CD4-positive, alpha-beta T cell treated with Interleukin-15 for 1 hour (primary cell): ENCODE measurements at places on chromosomes 3 and 15.

DNA sequence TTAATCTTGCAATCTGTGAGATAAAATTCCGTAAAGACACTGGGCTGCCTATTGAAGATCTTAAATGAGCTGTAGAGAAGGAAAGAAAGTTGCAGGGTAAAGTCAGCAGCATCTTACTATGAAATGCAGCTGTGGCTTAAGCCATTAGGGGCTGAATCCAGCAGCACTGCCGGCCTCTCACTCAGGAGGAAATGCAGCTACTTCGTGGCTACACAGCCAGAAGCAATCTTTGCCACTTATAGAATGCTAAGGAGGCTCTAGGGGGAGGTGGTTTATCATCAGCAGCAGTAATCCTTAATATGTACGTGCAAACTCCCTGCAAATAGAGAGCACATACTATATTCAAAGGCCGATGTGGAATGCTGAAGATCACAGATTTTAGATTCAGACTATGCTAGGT lies 19.1 kb upstream of the MCTP2 start:
- no peak for DNase-seq

GRCh38 chr3:107845380-107846278 lies 245.2 kb downstream of the CD47 start:
- no peak for DNase-seq

DNA sequence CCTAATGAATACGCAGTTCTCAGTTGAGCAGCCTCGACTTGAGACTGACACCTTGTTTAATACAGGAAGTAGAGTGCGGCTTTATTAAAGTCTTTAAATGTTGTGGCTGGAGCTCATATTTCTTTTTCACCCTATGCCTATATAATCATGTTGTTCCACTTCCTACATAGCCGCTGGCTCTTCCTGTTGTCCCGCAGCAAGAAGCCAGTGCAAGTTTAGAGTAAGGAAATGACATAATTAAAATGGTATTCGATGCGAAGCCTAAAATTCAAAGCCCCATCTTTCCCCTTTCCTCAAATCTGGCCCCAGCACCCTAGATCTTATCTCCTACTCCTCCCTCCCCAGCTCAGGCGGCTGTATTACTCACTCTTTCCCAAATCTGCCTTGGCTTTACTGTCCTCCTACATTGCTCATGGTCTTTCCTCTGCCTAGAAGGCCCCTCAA lies 7.5 kb upstream of the PHLDB2 start:
- DNase-seq: no peak

DNA sequence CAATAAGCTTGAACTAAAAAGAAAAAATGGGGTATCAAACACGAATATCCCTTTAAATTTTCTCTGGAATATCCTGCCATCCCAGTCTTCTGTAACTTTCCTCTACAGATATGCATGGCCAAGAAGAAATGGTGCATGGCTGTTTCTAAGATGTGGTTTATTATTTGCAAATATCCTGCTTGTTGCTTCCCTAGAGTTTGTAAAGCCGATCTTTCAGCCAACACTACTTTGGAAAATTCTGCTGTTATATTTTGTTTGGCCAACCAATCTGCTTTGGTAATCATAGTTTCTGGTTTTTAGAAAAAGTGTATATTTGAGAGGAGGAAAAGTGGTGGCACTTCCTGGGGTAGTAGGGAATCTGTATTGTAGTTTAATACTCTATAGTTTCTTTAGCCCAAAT lies 13.9 kb downstream of the PHLDB2 start:
- DNase-seq: no peak

- DNase-seq: no peak
These were observed 197.6 kb upstream of the CFAP20DC start for GRCh38 chr3:59247402-59247841.

GRCh38 chr15:70050441-70050840 lies 47.3 kb downstream of the TLE3 start:
- no peak for DNase-seq

DNA sequence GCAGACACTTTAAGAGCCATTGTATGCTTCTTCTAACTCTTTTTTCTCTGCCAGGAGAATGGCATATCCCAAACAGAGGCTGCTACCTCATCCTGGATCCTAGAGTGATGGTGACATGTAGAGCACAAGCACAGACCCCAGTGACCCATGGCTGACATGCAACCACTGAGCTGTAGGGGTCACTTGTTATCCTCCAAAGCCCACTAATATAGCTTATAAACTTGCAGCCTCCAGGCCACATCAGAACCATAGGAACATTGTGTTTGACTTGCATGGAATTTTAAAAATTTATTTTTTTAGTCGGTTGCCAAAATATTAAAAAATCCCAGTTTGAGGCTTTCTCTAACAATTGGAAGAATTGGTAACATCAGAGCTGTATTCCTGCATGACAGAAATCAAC lies 283.0 kb upstream of the WNT5A start:
- no peak for DNase-seq

- no peak for DNase-seq
These were observed 833.7 kb downstream of the FHIT start for GRCh38 chr3:60417576-60417975.

DNA sequence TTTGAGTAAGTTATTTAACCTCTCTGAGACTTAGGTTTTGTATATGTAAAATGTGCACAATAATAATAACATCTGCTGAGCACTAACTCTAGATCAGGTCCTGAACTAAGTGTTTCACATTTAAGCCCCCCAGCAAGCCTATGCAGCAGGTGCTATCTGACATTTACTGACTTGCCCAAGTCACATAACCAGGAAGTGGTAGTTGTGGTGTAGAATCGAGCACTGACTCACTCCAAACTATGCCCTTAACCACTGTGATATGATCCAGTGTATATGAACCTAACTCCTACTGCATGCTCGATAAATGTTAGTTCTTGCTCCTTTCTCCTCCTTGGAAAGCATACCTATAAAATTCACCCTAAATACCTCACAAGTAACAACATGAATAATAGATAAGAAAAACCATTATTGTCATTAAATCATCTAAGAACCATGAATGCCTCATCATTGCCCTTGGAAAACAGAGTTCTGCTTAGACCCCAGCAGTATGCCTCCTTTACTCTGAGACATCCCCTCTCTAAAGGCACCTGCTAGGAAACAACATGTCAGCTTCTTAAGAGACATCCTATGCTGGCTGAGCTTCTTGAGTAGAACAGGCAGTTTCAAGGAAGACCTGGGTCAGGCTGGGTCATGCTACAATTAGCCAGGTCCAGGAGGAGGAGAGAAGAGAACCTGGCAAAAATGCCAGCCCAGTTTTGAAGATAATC lies 3.0 kb upstream of the SHC4 start:
- no peak for DNase-seq

- DNase-seq: no peak
These were observed 31.0 kb downstream of the SLCO2A1 start for GRCh38 chr3:133998691-133999241.

DNA sequence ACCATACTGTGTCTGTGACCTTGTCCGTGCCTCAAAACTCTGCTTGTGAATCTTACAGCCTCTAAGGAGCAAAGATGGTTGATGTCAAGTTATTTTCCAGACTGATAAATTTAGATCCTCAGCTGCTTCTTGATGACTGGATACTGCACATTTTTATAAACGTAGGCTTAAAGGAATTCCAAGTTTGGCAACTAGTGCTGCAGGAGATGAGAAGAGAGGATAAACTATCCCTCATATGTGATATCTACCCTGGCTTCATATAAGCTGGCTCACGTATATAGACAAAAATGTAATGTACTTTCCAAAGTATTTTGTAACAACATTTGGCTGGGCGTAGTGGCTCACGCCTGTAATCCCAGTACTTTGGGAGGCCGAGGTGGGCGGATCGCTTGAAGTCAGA lies 89.6 kb downstream of the GMPS start:
- no peak for DNase-seq

- DNase-seq: no peak
These were observed 977.5 kb downstream of the TUSC7 start for GRCh38 chr3:117687096-117687495.

GRCh38 chr3:185555101-185555501 lies 2.7 kb upstream of the LIPH start:
- DNase-seq: no peak

DNA sequence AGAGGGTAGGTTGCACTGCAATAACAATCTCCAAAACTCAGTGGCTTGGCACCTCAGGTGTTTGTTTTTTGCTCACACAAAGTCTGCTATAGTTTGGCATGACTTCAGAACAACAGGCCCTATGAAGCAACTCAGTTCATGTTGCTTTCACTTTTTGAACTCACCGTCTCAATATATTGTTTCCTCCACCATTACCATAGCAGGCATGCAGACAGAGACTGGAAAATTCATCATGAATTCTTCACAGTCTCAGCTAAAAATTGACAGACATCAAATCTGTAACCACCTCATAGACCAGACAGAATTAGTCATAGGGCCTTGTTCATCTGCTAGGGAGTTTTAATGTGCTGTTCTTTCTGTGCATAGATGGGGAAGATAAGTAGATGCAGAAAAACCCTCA lies 161.4 kb upstream of the POU1F1 start:
- DNase-seq: no peak

DNA sequence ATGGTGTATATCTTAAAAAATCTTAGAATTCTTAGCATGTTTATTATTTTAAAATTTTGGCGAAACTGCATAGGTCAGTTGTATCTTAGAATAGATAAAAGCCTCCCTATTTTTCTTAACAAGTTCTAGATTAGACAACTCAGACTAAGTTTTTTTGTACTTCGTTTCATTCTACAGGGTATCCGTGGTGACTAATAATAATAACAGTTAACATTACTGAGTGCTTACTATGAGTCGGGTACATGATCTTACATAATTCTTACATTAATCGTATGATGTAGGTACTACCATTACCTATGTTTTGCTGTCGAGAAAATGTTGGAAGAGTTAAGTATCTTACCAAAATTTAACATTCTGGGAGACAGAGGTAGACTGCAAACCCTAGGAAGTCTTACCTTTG lies 60.7 kb downstream of the UBE2E2 start:
- DNase-seq: no peak

DNA sequence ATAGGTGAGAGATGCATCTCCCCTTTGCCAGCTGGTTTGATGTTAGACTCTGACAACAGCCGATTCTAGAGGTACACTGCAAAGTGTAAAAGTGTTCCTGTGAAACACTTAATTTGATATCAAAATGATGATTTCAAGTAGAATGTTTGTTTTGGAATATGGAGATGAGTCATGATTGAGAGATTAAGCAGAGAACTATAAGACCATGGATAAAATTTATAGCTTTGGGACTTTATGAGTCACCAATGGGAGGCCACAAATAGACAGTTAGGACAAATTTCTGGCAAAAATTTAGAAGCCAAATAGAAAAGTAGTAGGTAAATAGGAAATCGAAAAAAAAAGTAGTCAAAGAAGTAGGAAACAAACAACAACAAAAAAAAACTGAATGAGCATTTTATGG lies 672.5 kb downstream of the NSUN3 start:
- no peak for DNase-seq

DNA sequence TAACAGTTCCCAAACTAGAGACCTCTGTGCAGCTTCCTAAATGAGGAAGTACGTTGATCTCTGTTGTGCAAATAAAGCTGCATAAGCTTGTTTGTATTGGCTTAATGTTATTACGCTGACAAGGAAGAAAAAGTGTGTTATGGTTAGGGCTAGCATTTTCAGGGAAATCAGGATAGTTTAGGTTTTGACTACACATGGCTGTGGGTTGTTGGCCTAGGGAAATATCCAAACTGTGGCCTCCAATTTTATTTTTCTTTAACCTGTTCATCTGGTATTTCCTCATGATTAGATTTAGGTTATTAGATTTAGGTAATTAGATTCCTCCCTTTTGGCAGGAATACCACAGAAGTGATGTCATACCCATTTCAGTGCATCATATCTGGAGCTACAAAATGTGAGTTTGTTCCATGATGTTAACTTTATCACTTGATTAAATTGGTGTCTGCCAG lies 8.7 kb upstream of the MCCC1 start:
- no peak for DNase-seq

GRCh38 chr3:128322030-128323022 lies 144.4 kb downstream of the DNAJB8 start:
- peak; percentile 54 for DNase-seq

- DNase-seq: no peak
These were observed 31.1 kb upstream of the UBE2E2 start for GRCh38 chr3:23172059-23172458.

GRCh38 chr3:119649761-119650160 lies 10.6 kb downstream of the POPDC2 start:
- no peak for DNase-seq

DNA sequence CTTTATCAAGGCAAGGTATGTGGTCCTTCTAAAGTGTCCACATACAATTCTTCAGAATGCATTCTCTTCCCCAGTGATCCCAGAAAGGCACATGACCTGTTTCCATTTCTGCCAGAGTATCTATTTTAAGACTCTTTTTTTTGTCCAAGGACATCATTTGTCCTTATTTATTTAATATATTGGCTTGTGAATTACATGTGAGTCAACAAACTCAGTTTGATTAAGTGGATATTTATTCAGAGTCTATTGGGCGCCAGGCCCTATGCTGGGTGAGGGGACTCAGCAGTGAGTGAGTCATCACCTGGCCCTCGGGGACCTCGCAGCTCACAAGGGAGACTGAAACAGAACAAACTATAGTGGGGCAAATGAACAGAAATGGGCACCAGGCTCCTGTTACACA lies 136.8 kb downstream of the SNRK start:
- no peak for DNase-seq

GRCh38 chr15:97177151-97177577 lies 783.3 kb upstream of the ARRDC4 start:
- DNase-seq: no peak

GRCh38 chr3:79233431-79234060 lies 534.3 kb downstream of the ROBO1 start:
- DNase-seq: no peak

DNA sequence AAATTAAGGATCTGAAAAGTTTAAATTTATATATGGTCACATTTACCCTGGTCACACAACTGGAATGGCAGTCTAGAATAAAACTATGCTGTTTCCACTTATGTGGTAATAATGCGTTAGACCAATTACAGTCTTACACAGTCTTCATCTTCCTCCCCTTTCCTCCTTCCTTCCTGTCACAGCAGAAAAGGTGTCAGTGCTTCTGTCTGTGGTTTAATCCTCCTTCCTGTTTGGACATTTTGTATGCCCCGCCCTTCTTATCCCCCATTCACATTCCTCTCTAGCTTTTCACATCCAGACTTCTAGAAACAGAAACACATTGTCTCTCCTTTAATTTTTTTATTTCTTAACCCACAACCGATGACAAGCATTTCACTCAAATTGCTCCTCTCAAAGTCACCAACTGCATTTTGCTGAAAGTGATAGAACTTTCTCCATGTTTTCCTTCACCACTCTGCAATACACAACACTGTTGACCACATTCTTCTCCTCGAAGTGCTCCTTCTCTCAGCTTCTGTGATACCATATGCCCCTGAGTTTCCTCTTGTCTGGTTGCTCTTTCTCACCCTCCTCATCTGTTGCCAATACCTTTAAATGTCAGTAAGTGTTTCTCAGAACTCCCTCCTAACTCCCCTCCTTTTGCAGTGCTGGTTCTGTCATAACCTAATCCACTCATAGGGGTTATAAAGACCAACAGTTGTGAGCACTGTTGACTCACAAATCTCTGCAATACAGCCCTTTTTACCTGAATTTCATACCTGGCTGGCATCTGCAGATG lies 271.6 kb downstream of the UBE2E2 start:
- no peak for DNase-seq
